KBM-7 (cell line): ENCODE measurements at places on chromosomes 12 and 14.

DNA sequence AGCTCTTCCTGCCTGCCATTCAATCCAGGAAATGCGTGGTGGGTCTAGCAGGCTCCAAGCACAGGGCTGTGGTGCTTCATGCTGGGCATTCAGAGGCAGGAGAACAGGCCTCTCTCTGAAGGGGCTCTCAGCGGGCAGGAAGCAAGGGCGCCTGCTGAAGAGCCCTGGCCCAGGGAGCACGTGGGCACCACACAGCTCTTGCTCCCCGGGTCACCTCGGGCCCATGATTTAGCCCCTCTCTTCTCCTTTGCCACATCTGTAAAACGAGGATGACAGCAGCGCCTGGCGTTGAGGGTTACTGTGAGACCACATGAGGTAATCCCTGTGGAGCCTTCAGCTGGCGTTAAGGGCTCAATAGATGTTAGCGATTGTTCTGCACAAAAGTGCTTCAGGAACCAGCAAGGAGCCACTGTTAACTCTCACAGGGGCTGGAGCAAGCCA lies 37.6 kb upstream of the SPTLC2 start:
- DNase-seq = no peak

GRCh38 chr12:47912556-47912955 lies 7.8 kb upstream of the VDR start:
- no peak for DNase-seq

GRCh38 chr14:105351920-105352851 lies 37.6 kb downstream of the PACS2 start:
- peak; percentile 88 for DNase-seq

DNA sequence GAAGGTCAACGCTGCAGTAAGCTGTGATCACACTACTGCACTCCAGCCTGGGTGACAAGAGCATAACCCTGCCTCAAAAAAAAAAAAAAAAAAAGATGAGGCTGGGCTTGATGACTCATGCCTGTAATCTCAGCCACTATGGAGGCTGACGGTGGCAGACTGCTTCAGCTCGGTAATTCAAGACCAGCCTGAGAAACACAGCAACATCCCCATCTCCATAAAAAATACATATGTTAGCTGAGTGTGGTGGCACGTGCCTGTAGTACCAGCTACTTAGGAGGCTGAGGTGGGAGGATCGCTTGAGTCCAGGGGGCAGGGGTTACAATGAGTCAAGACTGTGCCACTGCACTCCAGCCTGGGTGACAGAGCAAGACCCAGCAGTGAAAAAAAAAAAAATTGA lies 50.4 kb downstream of the GXYLT1 start:
- DNase-seq = no peak

- no peak for DNase-seq
These were observed 1.2 kb upstream of the FKBP4 start for GRCh38 chr12:2793561-2793960.

DNA sequence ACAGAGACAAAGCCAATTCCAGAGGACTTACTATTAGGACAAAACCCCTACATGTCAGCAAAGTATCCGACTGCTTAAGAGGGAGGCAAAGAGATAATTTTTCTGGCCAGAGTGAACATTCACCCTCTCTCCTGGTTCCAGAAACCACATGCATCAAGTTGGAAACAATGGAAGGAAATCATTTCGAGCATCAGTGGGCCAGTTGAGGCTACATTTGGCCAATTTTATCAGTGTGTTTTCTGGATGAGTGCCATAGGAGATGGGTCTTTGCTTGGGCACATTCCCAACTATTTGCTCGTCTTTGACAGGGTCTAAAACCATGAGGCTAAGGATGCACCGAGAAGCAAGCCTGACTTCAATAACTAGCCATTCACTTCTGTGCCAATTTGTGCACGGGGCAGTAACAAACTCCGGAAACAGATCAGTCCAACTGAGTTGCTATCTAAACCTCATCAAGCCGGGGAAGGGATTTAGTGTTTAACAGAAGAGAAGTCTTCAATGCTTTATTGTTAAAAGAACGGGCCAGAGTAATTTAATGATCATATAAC lies 17.4 kb downstream of the EGLN3 start:
- DNase-seq = no peak

DNA sequence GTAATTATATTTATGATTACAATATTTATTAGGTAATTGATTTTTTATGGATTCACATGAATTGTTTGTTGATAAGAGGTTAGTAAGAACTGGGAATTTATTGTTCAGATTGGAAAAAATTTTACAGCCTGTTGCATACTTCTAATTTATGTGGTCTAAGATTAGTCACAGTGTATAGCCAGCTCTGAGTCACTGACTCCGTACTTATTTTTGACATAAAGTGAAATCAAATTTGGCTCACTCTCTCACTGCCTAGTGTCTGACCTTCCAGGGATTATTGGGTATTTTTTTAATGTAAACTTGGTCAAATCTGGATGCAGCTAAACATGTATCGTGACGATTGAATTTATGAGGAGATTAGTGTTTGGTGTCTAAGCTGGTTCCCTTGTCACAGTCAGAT lies 109.3 kb downstream of the PTPRQ start:
- DNase-seq = no peak

- DNase-seq = no peak
These were observed 132.6 kb upstream of the MAP1LC3B2 start for GRCh38 chr12:116426391-116427136.
